ENCODE measurements at places on chromosomes 2 and 18.
A peak's percentile ranks its signal among the peaks of the same experiment; 100 is the strongest.

- DNase-seq = no peak
These were observed 13.3 kb upstream of the MSH2 start for GRCh38 chr2:47389692-47390091.

- no peak for DNase-seq
These were observed 63.1 kb downstream of the MBP start for GRCh38 chr18:77069482-77069881.

DNA sequence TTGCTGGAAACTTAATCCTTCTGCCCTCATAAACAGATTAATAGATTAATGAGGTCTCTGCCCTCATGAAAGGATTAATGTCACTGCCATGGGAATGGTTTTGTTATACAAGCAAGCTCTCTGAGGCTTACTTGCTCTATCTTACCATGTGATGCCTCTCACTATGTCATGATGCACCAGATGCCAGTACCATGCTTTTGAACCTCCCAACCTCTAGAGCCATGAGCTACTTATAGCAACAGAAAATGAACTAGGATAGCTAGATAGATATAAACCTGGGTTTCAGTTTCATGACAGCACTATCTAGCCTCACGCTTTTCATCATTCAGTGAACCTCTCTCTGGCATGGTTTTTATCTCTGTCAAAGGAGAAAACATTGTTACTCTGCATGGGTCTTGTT, 371.6 kb upstream of the LRP1B start:
- no peak for DNase-seq

DNA sequence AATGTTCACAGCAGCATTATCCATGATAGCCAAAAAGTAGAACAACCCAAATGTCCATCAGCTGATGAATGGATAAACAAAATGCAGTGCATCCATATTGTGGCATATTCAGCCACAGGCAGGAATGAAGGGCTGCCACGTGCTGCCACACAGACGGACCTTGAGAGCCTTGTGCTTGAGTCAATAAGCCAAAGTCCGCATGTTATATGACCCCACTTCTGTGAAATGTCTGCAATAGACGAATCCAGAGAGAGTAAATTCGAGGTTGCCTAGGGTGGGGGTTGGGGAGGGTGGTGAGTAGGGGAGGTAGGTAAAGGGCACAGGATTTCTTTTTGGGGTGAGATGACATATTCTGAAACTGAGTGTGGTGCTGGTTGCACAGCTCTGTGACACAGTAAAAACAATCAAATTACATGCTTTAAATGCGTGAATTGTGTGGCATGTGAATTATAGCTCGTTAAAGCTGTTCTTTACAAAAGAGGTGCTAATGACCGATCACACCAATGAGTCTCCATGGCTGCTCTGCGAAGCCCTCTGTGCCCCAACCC, 38.9 kb upstream of the LDLRAD4 start:
- DNase-seq = no peak

- no peak for DNase-seq
These were observed 21.3 kb downstream of the MBD5 start for GRCh38 chr2:148042219-148042618.

GRCh38 chr2:191478799-191479679, 198.9 kb upstream of the NABP1 start:
- peak; percentile 30 for DNase-seq

DNA sequence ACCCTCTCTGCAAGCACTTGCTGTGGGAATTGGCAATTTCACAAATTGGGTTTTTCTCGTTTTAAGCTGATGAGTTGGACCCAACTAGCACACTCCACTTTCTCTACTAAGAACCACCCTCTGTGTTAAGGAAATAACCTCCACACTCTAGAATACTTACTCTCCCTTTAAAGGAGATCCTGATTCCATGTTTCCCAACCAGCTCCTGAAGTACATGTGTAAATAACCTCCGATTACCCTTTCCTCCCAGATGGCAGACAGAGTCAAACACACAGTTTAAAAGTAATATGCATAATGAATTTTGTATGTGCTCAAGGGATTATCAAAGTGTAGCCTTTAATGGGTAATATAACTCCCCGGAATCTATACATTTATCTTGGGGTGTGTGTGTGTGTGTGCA, 171.3 kb upstream of the OSR1 start:
- DNase-seq = no peak

- DNase-seq = no peak
These were observed 32.6 kb upstream of the CCBE1 start for GRCh38 chr18:59729781-59730180.

All from neural crest cell (in vitro differentiated cells).